ENCODE measurements at places on chromosomes 5 and 9.

- DNase-seq: peak; percentile 68
These were observed 796 bp upstream of the PDLIM7 start for GRCh38 chr5:177498013-177498787.

- no peak for DNase-seq
These were observed 10.5 kb downstream of the CDHR2 start for GRCh38 chr5:176559683-176560082.

- DNase-seq: no peak
These were observed 35.2 kb upstream of the IL7R start for GRCh38 chr5:35821513-35821912.

DNA sequence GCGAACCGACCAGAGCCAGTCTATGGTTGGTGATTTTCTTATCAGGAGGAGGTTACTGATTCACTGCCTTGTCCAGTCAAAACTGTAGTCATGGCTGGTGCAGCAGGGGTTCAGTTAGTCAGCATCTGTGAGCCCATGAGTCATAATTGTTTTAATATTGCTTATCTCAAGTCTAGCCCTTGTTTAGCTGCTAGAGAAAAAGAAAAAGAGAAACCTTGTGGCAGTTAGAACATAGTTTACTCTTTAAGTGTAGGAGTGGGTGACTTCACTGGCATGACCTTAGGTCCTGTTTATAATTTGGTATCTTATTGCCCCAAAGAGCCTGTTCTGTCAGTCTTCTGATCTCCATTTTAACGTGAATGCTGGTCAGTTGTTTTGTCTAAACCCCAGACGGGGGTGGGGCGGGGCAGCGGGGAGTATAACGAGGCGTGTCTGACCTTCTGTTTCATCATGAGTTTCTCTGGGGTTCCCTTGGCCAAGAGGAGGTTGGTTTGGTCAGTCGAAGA, 76.9 kb upstream of the NFIL3 start:
- no peak for DNase-seq

Measured in umbilical cord (tissue), 2 donors.